Activated CD4-positive, alpha-beta T cell treated with anti-CD3 and anti-CD28 coated beads, Interleukin-2, amount 50 U/mL, for 48 hours (primary cell): ENCODE measurements at places on chromosomes 12 and 14.

- no peak for DNase-seq
Measured at GRCh38 chr12:66915306-66915904, 236.5 kb upstream of the GRIP1 start.

- DNase-seq = no peak
Measured at GRCh38 chr12:14258575-14258940, 106.9 kb upstream of the ATF7IP start.

- no peak for DNase-seq
Measured at GRCh38 chr12:128549601-128550218, 274.0 kb downstream of the SLC15A4 start.

- no peak for DNase-seq
Measured at GRCh38 chr12:42556917-42557316, 32.6 kb downstream of the PRICKLE1 start.

DNA sequence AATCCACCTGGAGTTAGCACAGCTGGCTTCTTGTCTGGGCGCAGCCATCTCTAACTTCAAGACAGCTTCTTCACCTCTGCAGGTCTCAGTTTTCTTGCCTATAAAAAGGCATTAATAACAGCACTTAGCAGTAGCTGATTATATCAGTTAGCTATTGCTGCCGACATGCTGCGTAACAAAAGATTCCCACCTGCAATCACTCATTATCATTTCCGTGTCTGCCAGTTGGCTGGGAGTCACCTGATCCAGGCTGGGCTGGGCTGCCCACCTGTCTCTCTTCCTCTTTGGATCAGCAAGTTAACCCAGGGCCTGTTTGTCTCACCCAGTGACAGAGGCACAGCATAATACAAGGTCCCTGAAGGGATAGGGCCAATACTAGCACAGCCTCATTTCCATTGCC is 109.7 kb downstream of the SCARB1 start:
- DNase-seq = no peak

GRCh38 chr14:75614179-75614578 is 35.8 kb downstream of the FLVCR2 start:
- DNase-seq = no peak

GRCh38 chr12:120039711-120040110 is 50.7 kb downstream of the BICDL1 start:
- DNase-seq = no peak

DNA sequence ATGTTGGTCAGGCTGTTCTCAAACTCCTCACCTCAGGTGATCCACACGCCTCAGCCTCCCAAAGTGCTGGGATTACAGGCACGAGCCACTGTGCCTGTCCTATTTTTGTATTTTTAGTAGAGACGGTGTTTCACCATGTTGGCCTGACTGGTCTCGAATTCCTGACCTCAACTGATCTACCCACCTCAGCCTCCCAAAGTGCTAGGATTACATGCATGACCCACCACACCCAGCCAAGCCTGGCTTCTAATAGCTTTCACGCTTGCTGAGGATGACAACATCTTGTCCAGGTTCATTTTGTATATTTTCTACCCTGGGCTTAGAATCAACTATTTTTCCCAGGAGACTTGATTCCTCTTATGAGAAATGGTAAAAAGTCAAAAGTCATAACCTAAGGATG is 64.7 kb downstream of the WASHC3 start:
- DNase-seq = no peak

GRCh38 chr12:60415351-60415750 is 819.5 kb downstream of the SLC16A7 start:
- no peak for DNase-seq

- no peak for DNase-seq
Measured at GRCh38 chr14:53532853-53533252, 379.7 kb upstream of the DDHD1 start.

GRCh38 chr14:103190741-103191140 is 67.5 kb downstream of the TNFAIP2 start:
- no peak for DNase-seq

GRCh38 chr12:3527181-3527580 is 36.2 kb downstream of the PRMT8 start:
- DNase-seq = no peak

DNA sequence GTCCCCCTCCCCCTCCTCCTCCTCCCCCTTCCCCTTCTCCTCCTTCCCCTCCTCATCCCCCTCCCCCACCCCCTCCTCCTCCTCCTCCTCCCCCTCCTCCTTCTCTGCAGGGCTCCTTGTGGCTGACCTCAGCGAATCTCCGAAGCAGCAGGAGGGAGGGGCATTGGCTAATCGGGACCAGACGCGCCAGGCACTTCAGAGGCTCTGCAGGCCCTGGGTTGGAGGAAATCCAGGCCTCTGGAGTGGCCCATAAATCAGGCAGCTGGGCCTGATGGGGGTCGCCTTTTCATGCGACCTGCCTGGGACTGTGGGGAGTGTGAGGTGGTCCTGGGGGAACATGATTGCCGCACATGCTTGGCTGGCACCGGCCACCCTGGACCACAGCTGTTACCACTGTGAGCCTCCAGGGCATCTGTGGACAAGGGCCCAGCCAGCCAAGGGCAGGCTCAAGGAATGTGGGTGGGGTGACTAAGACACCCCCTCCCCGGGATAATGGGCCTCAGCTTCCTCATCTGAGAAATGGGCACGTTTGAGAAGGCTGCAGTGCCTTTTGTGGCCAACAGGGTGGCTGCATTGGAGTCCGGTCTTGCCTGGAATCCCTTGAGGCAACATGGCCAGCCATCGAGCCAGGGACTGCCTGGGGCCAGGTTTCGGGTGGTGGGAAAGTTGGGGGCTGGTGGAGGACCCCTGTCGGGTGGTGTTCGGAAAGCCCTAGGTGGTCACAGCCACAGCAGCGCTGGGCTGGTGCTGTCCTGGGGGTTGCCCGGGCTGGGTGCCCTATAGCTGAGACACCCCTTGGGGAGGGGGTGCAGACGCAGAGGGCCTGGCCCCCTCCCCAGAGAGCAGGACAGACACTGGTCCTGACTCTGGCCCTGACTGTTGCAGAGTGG is 12.0 kb downstream of the KIF26A start:
- no peak for DNase-seq

GRCh38 chr14:44420226-44420625 is 86.9 kb downstream of the FSCB start:
- no peak for DNase-seq

GRCh38 chr12:51025338-51025835 is 797 bp downstream of the SLC11A2 start:
- no peak for DNase-seq

DNA sequence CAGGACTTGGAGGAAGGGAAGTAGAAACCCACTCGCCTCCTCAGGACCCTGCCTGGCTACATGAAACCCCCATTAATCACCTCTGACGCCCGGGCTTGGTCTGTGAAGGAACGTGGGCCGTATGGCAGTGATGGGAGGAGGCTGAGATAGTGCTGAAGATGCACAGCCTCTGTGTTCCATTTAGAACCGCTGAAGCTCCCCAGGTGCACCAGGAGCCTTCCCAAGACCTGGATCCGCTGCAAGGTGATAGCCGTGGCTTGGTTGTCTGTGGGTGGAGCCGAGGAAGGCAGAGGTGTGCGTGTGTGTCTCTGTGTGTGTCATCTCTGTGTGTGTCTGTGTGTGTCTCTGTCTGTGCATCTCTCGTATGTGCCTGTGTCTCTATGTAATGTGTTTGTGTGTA is 293.1 kb downstream of the CACNA1C start:
- no peak for DNase-seq

DNA sequence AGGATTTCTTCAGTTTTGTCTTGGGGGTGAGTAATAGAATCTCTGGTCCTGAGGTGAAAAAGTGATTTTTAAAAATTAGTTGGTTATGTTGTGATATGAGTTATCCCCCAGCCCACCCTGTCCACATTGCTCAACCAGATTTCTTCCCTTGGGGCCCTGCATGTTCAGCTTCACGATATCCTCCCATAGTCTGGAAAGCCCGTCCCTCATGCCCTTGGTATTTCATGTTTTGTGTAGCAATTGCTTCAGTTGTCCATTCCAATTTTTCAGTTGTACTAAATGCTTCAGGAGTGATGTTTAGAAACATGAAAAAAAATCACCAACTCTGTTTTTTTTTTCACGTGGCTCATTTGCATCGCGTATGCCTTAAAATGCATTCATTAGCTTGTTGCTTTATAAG is 17.5 kb upstream of the BICD1 start:
- no peak for DNase-seq

- DNase-seq = peak; percentile 10
Measured at GRCh38 chr14:68628605-68629310, 164.1 kb downstream of the ZFP36L1 start.

DNA sequence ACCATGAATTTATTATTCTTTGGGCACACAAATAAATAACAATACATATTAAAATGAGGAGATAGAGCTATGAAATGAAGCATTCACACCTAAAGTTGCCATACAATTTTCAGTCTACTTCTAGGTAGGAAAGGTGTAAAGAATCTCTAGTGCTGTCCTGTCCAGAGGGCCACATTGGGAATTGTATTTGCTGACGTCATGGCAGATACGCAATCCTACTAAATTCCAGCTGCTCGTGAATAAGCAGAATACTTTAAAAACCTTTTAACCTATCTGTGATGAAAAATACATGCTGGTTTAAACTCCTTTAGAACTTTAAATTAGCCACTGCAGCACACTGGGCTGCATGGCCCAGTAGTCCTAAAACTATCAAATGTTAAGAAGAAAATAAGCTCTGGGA is 236.1 kb downstream of the FSCB start:
- no peak for DNase-seq

- no peak for DNase-seq
Measured at GRCh38 chr12:105805730-105806399, 332.9 kb downstream of the NUAK1 start.

DNA sequence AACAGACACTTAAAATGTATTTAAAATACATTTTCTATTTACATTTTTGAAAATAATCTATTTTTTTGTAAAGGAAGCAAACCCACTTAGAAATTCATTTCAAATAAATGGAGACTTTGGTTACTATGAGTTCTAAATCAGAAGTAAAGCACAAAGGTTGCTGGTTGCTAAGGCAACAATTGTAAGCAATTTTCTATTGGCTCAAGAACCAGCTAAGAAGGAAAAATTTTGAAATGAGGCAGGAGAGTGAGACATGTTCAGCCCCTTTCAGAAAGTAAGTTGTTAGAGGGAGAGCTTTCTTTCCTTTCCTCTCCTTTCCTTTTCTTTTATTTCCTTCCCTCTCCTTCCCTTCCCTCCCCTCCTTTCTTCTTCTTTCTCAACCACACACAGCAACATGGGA is 80.7 kb downstream of the PRMT8 start:
- no peak for DNase-seq

DNA sequence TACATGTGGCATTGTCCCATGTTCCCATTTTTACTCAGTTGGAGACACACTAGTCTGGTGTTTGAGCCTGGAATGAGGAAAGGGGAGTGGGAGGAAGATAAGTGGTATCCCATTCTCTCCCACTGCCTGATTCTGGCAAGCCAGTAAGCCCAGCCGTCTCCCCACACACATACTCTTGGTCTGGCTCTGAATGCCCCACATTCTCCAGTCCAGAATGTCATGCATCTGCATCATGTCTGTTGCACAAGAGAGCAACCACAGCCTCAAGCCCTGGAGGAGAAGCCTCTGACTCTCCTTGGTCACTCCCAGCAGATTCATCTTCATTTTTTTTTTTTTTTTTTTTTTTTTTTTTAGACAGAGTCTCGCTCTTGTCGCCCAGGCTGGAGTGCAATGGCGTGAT is 48.0 kb downstream of the DRAM1 start:
- no peak for DNase-seq
